ENCODE measurements at places on chromosomes 13 and 19. TPM values are rescaled to one million over a fixed set of nuclear protein-coding genes. Genes with fewer than 3 reads are reported as not detected.
A peak's percentile ranks its signal among the peaks of the same experiment; 100 is the strongest.

The CCDC61 gene
- polyA plus RNA-seq, result 4.5 TPM

The YIF1B gene
- 20.8 TPM for polyA plus RNA-seq

The FTL gene
- polyA plus RNA-seq, result 516 TPM

The SBSN gene
- polyA plus RNA-seq, result not detected

The ZNF284 gene
- 3.4 TPM for polyA plus RNA-seq

The CASP14 gene
- polyA plus RNA-seq, result 3.6 TPM

DNA sequence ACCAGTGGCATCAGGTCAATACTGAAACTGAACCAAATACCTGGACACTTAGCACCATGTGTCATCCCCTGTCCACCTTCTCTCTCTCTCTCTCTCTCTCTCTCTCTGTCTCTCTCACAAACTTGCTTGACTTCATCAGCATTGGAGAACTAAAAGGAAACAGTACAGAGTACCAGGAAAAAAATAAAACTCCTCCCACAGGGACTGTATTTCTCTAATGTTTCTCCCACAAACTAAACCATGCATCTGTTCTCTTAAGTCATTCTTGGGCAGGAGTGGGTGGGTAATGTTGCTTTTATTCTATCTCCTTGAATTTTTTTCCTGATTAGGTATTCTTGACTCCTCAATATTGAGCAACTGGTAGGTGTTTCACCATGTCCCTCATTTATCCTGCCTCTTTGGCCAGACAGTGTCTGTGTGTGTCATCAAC is 112.9 kb upstream of the CACNA1A start:
- no peak for DNase-seq

- DNase-seq, result peak; percentile 99
These were observed at the start of gene ZNF416 for GRCh38 chr19:57578487-57579205. ZNF416 (minus strand) TSS chr19:57578911; CDS start chr19:57578704, 207 bp downstream.

DNA sequence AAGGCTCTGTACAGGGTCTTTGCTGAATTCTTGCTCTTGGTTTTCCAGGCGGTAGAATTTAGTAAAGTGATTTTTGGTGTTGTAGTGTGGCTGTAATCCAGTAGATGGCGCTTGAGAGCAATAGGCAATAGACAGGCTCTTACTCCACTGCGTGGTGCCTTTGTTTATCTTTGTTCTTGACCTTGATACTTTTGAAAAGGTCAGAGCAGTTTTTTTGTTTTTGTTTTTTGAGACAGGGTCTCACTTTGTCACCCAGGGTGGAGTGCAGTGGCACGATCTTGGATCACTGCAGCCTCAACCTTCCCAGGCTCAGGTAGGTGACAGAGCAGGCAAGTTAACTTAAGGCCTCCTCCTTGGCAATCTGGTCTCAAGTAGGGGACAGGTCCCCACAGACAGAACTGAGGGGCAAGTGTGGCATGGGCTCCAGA is 12.2 kb upstream of the LILRA5 start:
- peak; percentile 39 for DNase-seq

- DNase-seq, result no peak
These were observed 647.2 kb upstream of the KLHL1 start for GRCh38 chr13:70755456-70755855.

GRCh38 chr13:25502031-25502430 is 130.3 kb downstream of the ATP8A2 start:
- DNase-seq, result no peak

GRCh38 chr13:38637576-38637975 is 49.3 kb upstream of the FREM2 start:
- no peak for DNase-seq

GRCh38 chr19:57709616-57710015 is 612 bp upstream of the ZNF154 start:
- no peak for DNase-seq

GRCh38 chr13:21917086-21918015 is 246.5 kb downstream of the FGF9 start:
- DNase-seq, result no peak

Data from muscle of arm (tissue), 14 donors.